Left colon (tissue), 2 donors: ENCODE measurements at places on chromosomes 2 and 18.

DNA sequence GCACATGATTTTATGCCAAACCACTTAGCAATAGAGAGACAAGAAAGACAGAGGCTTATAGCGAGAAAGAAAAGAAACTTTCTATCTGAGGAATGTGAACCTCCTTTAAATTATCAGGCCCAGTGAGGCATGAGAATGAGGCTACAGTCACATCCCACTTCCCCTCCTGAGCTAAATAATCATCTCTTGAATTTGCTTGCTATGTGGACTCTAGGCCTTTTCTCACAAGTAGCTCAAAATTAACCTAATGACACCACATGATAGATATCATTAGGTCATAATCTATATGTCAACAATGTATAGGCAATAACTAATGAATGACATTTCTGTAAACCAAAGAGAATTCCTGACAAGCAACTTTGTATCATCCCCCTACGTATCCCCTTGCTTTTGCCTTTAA, 301.5 kb upstream of the MGAT5 start:
- no peak for DNase-seq

- no peak for DNase-seq
These were observed 814 bp upstream of the RAB1A start for GRCh38 chr2:65130664-65131175.

- no peak for DNase-seq
These were observed 138.3 kb downstream of the PXDN start for GRCh38 chr2:1606046-1606400.

DNA sequence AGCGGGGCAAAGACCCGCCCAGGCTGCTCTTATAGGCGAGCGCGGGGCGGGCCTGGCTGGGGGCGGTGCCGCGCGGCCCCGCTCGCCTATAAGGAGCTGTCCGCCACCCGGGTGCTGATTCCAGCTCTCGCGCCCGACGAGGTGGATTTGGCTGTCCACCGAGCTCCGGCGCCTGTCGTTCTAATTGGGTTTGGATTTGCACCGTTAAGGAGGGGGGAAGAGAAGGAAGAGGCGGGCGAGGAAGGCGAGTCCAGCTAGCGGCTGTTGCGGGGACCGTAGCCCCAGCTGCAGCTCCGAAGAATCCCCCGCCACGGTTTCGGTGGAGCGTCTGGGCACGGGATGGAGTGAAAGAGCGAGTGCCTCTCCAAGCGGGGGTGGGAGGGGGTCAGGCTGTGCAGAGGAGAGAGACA, at the start of gene CNTNAP5:
Gene CNTNAP5 (plus strand): TSS at position 117 of the 410 bp plus-strand sequence. CDS start 364 bp downstream, outside the sequence.
- DNase-seq: peak; percentile 27

DNA sequence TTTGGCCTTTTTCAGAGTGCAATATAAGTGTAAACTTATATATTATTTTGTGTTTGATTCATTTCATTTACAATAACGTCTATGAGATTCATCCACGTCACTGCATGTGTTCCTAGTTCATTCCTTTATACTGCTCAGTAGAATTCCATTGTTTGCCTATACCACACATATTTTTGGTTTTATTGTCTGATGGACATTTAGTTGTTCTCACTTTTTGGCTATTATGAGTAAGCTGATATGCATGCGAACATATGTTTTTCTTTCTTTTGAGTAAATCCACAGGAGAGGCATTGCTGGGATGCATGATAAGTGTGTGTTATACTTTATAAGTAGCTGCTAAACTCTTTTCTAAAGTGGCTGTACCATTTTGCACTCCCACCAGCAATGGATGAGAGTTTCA, 314.8 kb upstream of the HS6ST1 start:
- no peak for DNase-seq

GRCh38 chr18:45444040-45444439, 171.2 kb upstream of the SLC14A2 start:
- no peak for DNase-seq
